Natural killer cell treated with Interleukin-12 subunit alpha and Interleukin-12 subunit beta and Interleukin-15 and Interleukin-18, amount 100 ng/mL, for 72 hours (primary cell): ENCODE measurements at places on chromosomes 6 and 20.

DNA sequence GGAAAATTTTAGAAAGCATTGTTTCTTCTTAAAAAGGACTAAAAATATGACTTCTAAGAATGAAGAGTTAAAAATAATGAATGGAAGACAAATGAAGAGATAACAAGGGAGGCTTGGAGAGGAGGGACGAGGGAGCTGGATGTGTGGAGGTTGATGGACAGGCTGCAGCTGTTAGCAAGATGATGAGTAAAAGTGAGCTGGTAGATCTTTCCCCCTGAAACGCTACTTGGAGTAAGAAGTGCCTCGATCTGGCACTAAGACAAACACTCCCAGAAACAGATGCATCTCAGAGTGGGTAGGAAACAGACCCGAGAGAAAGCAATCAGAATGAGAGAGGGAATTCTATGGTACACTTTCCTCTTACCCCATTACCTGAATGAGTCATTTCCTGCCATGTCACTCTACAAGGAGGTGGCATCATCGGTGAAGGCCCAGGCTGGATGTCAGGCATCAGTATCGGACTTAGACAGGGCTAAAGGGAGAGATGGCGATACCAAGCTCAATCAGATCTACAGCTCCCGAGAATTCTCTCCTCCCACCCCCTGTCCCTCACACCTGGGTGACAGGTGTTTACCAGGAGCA is 154.1 kb upstream of the BMP2 start:
- DNase-seq = no peak

DNA sequence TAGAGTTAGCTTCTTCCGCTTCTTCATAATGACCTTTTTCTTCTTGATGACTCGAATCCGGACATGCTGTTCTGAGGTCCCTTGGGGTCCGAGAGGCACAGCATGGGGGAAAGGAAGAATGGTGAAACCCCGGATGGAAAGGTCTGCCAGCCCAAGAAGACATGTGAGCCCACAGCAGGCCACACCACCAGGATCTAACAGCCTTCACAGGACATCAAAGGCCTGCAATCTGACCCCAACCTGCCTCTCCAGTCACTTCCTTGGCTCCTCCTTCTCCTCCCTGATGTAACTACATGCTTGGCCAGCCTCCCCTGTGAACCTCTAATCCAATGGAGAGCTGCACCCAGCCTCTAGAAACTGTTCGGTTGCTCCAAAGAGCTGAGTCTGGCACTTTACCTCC is 1.6 kb downstream of the CPXM1 start:
- no peak for DNase-seq

DNA sequence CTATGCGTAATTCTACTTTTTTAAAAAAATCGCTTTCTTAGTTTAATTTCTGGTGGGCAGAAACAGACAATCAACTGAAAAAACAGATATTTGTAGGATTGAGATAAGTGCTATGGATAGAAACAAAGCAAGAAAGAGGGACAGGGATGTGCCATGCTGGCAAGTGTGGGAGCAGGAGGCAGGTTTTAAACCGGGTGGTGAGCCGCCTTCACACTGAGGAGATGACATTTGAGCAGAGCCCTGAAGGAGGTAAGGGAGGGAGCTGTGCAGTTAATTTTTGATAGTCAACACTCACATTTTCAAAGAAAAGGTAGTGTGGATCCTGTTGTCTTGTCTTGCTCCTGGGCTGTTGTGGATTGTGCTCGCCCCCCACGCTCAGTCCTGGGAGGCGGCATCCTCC is 46.8 kb upstream of the TMEM217 start:
- DNase-seq = no peak

- DNase-seq = no peak
These were observed 52.6 kb downstream of the BMP5 start for GRCh38 chr6:55822815-55823214.

- no peak for DNase-seq
These were observed 170.2 kb downstream of the ZDHHC14 start for GRCh38 chr6:157551041-157551832.
